ENCODE measurements at places on chromosomes 1 and 21. TPM values are rescaled to one million over a fixed set of nuclear protein-coding genes. Genes with fewer than 3 reads are reported as not detected.

Gene FAM72C
- 1.4 TPM for total RNA-seq

Gene SLC25A34
- 0.13 TPM for total RNA-seq

Gene TMEM269
- 0.13 TPM for total RNA-seq

Gene SLAMF1
- total RNA-seq, result not detected

Gene VSIG8
- not detected for total RNA-seq

Gene LCE1D
- not detected for total RNA-seq

Gene KRTAP13-4
- total RNA-seq, result not detected

Gene WNT2B
- total RNA-seq, result 3.1 TPM

Gene SPRR2G
- total RNA-seq, result not detected

Gene SAMD13
- total RNA-seq, result 2.8 TPM

Gene RNU1-4
- total RNA-seq, result under 0.01 TPM

Gene CADM3
- 2.1 TPM for total RNA-seq

Gene NHLH1
- total RNA-seq, result not detected
